ENCODE measurements at places on chromosomes 12 and 14.

- no peak for DNase-seq
Observed at GRCh38 chr12:48121522-48121921, 2.4 kb downstream of the PFKM start.

DNA sequence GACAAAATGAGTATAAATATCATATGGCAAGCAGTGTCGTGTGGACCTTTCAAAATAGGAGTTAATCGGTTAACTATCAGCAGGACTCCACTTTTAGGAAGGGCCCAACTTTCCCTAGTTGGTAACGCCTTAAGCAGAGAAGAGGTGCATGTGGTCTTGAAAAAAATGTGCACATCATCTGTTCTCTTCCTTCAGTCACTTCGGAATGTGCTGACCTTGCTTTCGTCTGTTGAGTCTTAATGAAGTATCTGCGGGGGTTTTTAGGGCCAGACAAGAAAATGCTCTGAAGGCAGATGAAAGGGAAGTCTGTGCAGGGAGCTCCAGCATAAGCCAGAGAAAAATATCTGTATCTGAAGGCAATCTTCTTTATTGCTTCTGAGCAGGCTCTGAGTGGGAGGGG is 185.2 kb downstream of the AEBP2 start:
- no peak for DNase-seq

- DNase-seq = no peak
Observed at GRCh38 chr14:100037353-100037752, 27.9 kb upstream of the EVL start.

DNA sequence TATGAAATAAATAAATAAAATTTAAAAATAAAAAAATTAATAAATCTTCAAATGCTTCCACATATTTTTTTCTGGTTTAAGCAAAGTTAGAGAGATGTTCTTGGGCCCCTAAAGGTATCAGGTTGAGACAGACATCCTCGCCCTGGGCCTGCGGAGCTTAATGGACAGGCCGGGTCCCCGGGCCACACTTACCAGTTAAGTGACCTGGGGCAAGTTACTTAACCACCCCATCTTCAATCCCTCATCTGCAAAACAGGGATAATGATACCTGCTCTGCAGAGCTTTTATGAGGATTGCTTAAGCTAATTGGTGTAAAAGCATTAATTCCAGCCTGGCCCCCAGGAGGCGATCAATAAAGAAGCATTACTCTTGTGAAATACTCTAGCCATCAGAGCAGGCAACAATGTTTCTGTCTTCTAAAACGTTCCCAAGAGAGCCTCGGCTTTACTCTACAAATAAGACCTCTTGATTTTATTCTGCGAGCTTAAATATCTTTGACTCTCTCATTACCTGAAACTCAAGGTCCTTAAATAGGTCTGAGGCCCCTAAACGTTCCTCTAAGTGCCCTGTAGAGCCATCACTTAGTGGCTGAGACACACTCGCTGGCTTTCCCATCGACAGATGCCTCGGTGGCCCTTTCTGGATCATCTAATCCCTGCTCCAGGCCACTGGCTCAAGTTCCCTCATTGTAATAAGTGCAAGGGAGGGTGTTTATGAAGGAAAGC is 81.1 kb upstream of the DIO3 start:
- no peak for DNase-seq

GRCh38 chr12:127300753-127301152 is 966.2 kb upstream of the TMEM132C start:
- no peak for DNase-seq

GRCh38 chr14:69505338-69506240 is 21.1 kb downstream of the PLEKHD1 start:
- DNase-seq = no peak

DNA sequence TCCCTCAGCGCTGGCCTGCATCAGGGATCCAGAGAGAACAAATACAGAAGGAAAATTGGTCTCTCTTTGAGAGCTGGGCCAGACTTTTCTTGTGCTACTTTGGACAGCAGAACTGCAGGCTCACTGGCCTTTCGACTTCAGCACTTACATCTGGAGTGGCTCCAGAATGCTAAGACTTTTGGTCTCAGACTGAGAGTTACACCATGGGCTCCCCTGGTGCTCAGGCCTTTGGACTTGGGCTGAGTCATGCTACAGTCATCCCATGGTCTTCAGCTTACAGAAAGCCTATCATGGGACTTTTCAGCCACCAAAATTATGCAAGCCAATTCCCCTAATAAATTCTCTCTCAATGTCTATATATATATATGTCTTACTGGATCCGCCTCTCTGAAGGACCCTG is 9.0 kb upstream of the CD163 start:
- DNase-seq = no peak

- DNase-seq = no peak
Observed at GRCh38 chr14:90699016-90699415, 117.2 kb downstream of the TTC7B start.

GRCh38 chr12:58358369-58358768 is 417.0 kb downstream of the ATP23 start:
- no peak for DNase-seq

DNA sequence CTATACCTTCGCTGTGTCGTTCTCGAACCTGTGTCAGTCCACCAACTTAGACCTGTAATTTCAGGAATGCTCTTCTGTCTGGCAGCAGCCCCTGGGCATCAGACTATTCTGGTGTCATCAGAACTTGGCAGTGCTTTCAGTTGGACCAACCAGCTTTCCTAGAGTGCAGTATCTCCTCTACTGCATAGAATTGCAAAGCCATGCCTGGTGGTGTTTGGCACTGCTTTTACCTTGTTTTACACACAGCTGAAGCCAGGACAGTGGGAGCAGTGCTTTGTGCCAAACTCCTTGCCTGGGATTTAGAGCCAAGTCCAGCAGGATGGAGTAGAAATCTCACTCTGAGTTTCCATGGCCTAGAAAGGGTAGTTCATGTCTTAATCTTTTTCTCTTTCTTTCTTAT is 1.5 kb downstream of the FLVCR2 start:
- no peak for DNase-seq
